SW 1271 (cell line): ENCODE measurements at places on chromosomes 1 and 21.
A peak's percentile ranks its signal among the peaks of the same experiment; 100 is the strongest.

GRCh38 chr1:178055779-178056471, 38.0 kb upstream of the RASAL2 start:
- DNase-seq, result peak; percentile 8

DNA sequence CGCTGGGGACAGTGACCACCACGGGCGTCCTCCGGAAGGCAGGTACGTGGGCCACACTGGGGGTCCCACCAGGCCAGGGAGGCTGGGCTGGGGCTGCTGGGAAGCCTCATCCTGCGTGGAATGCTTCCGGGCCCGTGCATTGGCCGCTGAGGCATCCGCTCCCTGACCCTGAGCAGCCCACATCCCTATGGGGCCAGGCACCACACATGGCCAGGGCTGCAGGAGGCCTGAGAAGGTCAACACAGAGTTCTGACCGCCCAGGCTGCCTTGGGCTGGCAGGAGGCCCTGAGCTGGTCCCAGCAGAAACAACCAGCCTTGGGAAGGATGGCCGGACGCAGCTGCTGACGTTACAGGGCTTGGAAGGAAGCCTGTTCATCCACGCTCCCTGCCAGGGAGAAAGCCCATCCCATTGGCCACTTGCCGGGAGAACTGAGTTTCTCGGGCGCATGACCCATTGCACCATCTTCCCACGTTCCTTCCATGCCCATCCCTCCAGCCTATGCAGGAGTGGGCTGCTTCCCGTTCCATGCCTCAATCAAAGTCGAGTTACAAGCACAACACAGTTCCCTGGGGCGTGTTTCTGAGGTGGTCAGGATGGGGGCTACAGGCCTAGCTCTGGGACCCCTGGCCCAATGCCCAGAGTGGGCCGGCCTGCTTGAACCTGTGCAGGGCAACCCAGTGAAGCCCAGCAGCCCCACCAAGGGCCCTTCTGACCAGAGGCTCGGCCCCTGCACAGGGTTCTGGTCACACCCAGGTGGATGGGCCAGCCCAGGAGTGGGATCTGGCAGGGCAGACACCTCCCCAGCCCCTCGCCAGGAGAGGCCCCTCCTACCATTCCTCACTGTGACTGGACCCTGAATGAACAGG, 31.7 kb downstream of the TRIM11 start:
- DNase-seq, result no peak

GRCh38 chr1:16461681-16462080, 21.2 kb downstream of the NECAP2 start:
- no peak for DNase-seq

DNA sequence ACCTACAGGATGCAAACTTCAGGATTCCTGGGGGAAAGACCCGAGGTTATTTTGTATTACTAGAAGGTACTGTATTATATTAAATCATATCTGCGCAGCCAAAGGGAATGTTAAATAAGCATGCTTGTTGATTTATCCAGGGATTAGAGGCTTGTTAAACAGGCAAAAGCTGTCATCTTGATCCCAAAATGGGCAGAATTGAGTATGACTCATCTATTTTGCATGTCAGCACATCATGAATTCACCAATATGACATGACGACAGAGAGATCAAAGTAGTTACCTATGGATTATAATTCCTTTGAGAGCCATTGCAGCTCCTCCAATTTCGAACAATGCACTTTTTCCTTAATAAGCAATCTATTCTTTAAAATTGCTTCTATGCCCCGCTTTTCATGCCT, 66.1 kb downstream of the TBX15 start:
- DNase-seq, result no peak

DNA sequence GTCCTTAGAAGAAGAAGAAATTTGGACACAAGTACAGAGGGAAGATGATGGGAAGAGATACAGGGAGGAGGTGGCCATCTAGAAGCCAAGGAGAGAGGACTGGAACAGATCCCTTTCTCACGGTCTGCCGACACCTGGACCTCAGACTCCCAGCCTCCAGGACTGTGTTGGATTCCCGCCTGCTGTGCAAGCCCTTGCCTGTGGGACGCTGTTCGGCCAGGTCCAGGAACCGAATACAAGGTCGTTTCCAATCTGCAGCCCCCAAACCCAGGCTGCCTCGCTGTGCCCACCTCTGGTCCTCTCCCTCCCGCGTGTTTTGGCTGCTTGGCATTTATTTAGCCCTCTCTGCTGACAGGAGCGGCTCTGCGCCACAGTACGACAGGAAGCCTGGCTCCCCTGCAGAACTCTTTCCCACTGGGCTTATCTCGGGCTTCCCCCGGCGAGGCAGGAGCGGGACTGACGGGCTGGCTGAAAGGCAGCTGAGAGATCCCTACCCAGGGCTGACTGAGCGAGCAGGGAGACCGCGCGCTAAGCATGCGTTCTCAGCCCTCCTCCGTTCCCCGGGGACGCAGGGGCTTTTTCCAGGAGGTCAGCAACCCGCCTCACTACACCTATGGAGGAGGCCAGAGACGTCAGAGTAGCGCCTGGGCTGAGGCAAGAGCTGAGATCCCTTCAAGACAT, 238.4 kb downstream of the TNR start:
- no peak for DNase-seq

- DNase-seq, result no peak
Measured at GRCh38 chr1:235100194-235100772, 28.4 kb downstream of the TOMM20 start.

DNA sequence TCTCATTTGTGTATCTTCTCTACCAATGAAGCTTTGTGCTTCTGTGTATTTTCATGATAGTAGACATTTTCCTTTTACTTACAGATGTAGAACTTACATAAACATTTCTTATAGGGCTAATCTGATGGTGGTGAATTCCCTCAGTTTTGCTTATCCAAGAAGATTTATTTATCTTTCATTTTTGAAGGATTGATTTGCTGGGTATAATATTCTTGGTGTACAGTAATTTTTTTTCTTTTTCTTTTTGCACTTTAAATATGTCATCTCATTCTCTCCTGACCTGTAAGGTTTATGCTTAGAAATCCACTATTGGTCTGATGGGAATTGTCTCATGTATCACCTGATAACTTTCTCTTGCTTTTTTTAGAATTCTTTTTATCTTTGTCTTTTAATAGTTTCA, 127.6 kb upstream of the KCTD3 start:
- no peak for DNase-seq
